NCI-H2171 treated with DMSO at 0.1 percent for 48 hours (cell line): ENCODE measurements at places on chromosomes 16 and 17.
A peak's percentile ranks its signal among the peaks of the same experiment; 100 is the strongest.

DNA sequence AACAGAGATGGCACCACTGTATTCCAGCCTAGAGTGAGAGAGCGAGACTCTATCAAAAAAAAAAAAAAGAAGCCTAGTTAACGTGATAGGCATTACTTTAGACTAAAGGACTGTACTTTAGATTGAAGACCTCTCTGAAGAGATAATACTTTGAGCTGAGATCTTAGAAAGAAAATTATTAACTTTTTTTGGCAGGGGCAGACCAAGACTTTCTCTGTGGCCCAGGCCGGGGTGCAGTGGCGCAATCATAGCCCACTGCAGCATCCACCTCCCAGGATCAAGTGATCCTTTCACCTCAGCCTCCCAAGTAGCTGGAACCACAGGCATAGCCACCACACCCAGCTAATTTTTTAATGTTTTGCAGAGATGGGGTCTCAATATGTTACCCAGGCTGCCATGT lies 75.7 kb upstream of the TNRC6A start:
- DNase-seq, result no peak

- no peak for DNase-seq
These were observed 25.6 kb downstream of the NUP85 start for GRCh38 chr17:75231071-75231470.

DNA sequence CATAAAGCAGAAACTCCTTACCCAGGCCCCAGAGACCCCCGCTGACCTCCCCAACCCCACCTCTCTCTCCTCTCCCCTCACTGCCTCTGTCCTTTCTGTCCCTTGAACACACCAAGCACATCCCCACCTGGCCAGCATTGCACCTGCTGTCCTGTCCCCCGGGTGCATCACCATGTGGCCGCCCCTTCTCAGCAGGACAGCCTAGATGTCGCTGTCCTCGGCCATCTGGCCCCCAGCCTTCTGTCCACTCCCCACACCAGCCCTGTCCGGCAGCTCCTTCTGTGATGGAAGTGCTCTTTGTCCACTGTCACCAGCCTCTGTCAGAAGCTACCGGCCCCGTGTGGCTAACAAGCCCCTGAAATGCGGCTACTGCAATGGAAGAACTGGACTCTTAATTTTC lies 12.3 kb upstream of the MPRIP start:
- no peak for DNase-seq

- DNase-seq, result no peak
These were observed 268.5 kb upstream of the CCL2 start for GRCh38 chr17:33986566-33986965.

DNA sequence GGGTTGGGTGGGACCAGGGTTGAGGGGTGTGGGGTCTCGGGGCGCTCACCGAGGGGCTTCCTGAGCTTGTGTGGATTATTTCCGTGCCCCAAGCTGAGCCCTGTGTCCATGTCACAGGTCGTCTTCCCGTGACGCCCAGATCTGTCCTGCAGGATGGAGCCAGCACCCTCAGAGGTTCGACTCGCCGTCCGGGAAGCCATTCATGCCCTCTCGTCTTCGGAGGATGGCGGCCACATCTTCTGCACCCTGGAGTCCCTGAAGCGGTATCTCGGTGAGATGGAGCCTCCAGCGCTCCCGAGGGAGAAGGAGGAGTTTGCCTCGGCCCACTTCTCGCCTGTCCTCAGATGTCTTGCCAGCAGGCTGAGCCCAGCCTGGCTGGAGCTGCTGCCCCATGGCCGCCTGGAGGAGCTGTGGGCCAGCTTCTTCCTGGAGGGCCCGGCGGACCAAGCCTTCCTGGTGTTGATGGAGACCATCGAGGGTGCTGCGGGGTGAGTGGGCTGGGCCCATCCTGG lies 1.0 kb downstream of the TELO2 start:
- DNase-seq, result no peak

DNA sequence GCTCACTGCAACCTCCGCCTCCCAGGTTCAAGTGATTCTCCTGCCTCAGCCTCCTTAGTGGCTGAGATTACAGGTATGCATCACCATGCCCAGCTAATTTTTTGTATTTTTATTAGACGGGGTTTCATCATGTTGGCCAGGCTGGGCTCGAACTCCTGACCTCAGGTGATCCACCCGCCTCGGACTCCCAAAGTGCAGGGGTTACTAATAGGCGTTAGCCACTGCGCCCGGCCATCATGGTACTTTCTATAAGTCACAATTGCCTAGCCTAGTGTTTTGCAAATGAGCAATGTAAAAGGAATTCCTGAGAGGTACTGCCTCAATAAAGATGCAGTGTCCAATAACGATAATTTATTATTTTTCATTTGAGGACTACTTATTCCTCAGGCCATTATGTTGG lies 13.9 kb upstream of the PSMC3IP start:
- DNase-seq, result no peak

DNA sequence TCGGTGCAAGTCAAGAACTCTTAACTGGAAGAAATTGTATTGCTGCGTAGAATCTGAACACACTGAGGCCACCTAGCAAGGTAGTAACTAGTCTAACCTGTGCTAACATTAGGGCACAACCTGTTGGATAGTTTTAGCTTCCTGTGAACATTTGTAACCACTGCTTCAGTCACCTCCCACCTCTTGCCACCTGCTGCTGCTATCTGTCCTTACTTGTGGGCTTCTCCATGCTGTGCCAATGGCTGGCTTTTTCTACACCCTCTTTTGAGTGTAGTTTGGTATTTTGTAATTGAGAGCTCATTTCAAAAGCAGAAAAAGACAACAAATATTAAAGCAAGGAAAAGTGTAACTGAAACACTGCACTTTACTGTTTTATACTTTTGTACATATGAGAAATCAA lies 7.7 kb upstream of the RASL10B start:
- no peak for DNase-seq

GRCh38 chr16:82728901-82729300 lies 102.1 kb downstream of the CDH13 start:
- DNase-seq, result no peak

DNA sequence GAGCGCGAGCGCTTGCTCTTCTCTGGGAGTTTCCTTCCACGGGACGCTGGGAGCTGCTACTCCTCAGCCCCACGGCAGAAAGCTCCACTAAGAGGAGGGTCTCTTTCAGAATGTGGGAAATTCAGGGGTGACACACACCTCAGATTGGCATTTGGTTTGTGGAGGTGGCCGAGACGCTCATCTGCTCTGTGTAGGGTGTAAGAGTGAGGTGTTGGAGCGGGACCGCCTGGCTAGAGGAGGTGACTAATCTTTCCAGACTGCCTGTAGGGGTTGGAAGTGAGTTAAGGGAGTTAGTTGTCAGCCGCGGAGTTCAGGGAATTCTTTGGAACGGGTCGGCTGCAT lies 735 bp downstream of the PSMD11 start:
- DNase-seq, result no peak

DNA sequence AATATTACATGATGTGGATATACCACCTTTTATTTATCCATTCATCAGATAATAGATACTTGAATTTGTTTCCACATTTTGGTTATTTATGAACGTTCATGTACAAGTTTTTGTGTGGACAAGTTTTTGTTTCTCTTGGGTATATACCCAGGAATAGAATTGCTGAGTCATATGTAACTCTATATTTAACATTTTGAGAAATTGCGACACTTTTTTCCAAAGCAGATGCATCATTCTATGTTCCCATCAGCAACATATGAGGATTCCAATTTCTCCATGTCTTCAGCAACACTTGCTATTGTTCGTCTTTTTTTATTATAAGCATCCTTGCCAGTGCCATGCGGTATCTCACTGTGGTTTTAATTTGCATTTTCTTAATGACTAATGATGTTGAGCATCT lies 93.9 kb downstream of the GSG1L start:
- DNase-seq, result peak; percentile 6

GRCh38 chr16:73505577-73505976 lies 457.6 kb upstream of the ZFHX3 start:
- DNase-seq, result no peak

GRCh38 chr16:63188086-63188771 lies 1152.0 kb upstream of the CDH8 start:
- no peak for DNase-seq

DNA sequence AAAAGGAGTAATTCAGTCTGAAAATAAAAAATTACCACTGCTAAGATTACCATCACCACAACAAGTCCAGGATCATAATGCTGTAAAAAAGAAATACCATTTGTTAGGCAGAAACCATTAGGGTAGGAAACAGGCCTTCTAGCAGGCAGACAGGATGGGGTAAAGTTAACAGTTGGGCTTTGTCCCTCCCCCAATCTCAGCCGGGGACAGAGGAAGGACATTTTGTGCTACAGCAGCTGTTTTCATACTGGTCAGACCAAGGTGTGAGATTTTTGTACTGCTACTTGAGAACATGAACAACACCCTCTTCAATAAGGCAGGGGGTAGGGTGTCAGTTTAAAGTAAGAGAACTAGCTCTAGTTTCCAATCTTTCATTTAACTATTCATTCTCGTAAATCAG lies 49.2 kb upstream of the ITGA2B start:
- no peak for DNase-seq

DNA sequence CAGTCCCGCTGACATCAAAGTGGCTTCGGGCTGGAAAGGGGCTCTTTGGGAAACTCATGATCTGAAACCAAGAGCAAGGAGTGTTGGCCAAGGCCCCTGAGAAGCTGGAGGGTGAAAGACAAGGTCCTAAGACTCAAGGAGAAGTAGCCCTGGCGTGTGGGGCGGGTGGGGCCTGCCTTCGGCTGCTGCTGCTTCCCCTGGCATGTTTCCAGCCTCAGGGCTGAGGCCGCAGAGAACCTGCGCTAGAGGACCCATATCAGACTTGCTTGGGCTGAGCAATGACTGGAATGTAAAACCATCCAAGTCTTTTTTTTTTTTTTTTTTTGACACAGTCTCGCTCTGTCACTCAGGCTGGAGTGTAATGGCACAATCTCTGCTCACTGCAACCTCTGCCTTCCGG lies 67.5 kb upstream of the GCSH start:
- no peak for DNase-seq

GRCh38 chr17:49700960-49701359 lies 6.8 kb downstream of the SLC35B1 start:
- DNase-seq, result peak; percentile 21

GRCh38 chr16:78005881-78006280 lies 16.5 kb upstream of the CLEC3A start:
- no peak for DNase-seq

DNA sequence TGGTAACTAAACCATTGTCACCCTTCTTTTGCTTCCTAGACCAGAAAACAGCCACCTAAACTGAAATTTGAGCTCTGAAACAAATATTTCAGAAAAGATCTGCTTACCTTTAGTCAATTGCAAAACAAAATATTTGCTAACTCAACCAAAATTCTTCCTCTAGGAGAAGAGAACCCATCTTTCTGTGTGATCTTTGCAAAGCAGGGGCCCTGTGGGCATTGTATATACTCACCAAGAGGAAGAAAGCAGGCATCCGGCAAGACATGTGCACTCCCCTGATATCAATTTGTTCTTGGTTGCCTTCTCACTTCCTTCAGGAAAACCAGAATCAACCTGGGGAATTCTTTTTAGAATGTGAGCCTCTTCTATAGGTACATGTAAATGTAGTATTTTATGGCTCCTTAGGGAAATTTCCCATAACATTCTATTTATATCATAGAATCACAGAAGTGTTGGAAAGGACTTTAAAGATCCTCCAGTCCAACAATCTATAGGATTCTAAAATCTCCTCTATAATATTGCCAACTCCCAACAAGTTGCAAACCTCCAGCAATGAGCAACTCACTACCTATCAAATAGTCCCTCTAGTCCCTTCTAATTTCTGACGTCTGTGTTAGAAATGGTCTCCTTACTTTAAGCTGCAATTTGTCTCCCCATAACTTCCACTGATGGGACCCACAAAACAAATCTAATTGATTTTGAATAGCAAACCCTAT lies 966 bp downstream of the SLFN14 start:
- no peak for DNase-seq

DNA sequence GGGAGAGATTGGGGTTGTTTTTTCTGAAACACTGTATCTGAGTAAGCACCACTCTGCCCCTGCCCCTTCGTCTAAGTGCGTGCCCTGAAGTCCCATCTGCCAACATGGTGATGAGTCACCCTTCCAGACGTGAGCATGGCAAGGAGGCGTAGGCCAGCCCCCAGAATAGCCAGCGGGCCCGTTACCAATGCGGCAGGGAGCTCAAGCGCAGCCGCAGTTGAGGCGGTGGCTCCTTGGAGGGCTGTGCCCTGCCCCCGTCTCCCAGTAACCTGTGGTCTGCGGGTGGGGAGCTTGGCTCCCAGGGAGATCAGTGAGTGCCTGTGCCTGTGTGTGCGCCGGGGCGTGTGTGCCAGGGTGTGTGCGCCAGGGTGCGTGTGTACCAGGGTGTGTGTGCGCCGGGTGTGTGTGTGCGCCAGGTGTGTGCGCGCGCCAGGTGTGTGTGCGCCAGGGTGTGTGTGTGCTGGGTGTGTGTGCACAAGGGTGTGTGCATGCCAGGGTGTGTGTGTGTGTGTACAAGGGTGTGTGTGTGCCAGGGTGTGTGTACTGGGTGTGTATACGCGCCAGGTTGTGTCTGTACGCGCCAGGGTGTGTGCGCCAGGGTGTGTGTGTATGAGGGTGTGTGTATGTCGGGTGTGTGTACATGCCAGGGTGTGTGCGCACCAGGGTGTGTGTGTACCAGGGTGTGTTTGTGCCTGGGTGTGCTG lies 98.6 kb upstream of the CHMP6 start:
- DNase-seq, result peak; percentile 87

GRCh38 chr17:62911114-62911513 lies 54.9 kb upstream of the TANC2 start:
- peak; percentile 15 for DNase-seq

DNA sequence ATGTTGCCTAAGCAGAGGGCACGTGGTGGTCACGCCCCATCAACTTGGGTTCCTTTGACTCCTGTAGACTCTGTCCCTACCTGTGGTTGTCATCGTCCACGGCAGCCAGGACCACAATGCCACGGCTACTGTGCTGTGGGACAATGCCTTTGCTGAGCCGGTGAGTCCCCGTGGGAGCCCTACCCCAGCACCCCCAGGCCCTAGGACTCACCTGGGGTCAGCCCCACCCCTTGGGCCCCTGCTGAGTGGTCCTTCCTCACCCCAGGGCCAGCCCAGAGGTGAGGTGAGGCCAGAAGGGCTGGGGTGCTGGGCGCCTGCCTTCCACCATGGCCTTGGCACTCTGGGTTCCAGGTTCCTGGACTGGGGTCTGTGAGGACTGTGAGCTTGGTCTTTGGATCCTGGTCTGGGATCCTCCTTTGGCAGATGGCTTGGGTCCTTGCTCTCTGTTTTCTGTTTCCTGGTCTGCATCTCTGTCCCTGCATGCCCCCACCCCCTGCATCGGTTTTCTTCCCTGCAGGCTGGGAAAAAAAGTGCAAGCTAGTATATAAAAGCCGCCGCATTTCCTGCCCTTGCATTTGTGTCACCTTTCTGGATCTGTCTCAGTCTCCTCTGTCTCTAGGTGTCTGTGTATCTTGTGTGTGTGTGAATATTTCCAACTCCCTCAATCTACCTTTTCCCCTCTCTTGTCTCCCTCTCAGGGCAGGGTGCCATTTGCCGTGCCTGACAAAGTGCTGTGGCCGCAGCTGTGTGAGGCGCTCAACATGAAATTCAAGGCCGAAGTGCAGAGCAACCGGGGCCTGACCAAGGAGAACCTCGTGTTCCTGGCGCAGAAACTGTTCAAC lies 17.5 kb downstream of the STAT5A start:
- no peak for DNase-seq

DNA sequence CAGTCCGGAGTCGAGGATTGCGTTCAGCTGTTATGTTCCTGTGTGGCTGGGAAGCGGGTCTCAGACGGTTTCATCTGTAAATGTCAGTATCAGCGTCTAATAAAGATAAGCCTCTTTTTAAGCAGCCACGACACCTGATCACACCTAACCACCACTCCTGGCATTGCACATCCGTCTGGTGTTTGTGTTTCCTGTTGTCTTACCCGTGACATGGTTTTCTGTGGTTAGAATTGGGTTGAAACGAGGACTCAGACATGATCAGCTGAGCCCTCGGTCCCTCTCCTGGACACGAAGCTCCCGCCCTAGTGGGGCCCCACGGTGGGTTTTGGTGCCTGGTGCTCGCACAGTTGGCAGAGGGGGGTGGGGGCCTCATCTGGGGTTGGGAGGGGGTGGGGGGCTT lies 18.3 kb downstream of the CPNE7 start:
- DNase-seq, result no peak
